Urinary bladder (tissue), 4 donors: ENCODE measurements at places on chromosomes 7 and 10.

DNA sequence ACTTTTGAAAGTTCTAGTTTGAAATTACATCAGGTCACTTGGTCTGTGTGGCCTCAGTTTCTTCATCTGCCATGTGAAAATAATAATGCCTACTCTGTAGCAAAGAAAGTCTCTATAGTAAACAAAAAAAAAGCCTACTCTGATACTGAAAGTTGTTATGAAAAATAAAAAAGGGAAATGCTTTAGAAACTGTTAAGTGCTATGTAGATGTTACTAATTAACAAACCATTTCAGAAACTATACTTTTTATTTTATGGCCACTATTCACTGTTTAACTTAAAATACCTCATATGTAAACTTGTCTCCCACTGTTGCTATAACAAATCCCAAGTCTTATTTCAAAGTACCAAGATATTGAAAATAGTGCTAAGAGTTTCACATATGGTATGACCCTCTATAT lies 50.6 kb downstream of the CFTR start:
- DNase-seq: no peak

DNA sequence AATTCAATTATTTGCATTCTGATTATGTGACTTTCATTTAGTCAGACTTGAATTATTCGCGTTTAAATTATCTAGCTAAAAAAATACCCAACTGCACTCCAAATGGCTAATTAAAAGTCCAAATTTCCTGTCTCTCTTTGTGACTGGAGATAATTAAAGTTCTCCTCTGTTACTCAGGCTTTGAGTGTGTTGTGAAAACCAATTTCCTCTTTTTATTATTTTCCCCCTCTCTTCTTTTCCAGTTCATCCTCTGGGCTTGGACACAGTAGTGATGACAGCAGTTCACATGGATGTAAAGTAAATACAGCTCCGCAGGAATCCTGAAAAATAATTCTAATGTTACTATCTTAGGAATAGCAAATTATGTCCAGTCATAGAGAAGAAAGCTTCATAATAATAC lies 80.6 kb downstream of the SNX10 start:
- no peak for DNase-seq

- DNase-seq: no peak
Measured at GRCh38 chr10:25683344-25683743, 250.7 kb upstream of the MYO3A start.

DNA sequence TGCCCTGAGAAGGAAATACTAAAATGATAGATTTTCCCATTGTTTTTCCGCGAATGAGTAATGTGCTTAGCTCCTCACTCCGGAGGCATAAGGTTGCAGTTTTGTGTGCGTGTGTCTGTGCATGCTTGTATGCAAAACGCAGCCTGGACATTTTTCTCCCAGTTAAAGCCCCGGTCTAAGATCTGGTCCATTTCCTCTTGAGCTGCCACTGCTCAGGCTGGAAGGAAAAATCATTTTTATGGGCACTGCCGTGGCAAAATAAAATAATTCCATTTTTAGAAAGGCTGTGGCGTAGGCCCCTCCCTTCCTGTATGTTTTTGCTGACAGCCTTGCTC lies 260.6 kb downstream of the WDR37 start:
- no peak for DNase-seq

GRCh38 chr10:114095559-114096337 lies 52.1 kb downstream of the ADRB1 start:
- no peak for DNase-seq

DNA sequence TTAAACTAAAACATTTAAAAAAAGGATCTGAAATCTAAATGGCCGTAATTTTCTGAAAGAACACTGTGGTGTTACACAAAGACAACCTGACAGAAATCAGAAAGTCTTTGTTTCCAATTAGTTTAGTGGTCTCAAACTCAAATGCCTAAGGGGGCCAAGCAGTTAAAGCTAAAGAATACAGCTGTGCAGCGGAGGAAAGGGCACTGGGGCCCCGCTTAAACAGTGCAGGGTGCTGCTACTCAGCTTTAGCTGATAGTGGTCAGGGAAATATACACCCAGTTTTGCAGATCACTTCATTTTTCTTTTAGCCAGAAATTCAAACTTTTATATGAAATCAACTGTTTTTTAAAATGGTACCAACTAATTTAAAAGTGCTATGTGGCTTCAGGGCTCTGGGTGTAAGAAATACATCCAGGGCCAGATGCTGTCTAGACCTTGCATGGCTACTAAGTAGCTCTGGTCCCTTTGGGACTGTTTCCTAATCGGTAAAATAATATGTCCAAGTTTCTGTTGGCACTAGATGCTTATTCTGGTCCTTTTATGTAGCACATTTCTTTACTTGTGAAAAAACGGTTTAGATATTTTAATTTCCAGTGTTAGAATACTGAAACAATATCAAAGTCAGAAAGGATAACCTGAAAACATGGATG lies 161.8 kb upstream of the LAMB4 start:
- DNase-seq: no peak
